ENCODE measurements at places on chromosomes 7 and 10.

DNA sequence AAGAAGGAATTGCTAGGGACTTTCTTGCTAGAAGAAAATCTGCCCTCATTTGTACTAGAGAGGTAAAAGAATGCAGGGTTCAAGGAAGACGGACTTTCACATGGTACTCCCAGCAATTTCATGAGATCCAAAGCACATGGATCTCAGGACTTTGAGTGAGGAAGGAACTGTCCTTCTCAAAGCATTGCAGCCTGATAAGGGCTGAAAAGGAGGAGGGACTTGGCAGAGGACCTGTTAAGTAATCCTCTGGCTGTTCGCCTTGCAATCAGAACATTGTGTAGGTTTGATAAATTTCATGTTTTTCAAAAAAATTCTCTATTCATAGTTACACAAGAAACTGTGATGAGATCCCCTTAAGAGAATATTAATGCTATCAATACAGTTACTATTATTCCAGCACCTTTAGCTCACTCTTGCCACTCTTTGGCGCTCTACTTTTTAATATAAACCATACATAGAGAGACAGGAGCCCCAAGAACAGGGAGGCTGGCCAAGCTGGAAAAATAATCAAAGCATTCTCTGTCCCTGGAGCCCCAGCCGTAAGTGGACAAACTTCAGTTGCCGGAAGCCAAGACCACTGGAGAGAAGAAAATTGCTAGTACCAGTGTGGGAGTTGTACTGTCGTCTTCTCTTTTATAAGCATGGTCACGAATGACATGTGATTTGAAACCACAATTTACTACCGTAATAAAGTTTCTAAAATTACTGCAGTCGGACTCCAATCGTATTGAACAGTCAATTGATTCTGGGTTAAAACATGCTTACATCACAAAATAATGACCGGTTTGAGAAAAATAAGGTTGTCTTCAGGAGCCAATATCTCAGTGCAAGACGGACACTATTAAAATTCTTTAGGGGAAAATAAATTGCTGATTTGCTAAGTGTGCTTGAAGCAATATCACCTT is 424.4 kb downstream of the SDK1 start:
- DNase-seq, result no peak

DNA sequence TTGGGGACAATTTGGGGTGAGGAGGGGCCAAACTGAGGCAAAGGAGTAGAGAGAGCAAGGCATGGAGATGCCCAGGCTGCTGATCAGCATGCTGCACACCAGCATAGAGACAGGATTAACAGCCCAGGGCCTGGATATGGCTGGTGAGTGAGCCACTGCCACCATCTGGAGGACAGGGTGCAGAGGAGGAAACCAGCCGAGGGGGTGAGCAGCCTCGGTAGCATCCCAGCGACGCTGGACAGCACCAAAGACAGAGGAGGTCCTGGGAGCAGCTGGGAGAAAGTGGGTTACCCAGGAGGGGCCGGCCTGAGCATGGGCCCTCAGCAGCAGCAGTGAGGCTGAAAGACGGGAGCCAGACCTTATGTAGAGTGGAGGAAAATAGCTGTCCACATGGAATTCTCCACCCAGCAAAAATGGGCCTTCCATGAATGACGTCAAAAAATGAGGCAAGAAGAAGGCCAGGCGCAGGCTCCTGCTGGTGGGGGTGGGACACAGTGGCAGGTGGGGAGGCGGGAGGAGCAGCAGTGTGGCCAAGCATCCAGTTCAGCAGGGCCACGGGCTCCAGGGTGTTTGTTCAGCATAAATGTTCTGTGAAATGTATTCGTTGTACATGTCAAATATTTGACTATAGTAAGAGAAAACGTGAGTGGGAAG is 16.7 kb downstream of the RET start:
- DNase-seq, result no peak

- DNase-seq, result no peak
Measured at GRCh38 chr10:119673271-119673670, 22.1 kb downstream of the BAG3 start.

DNA sequence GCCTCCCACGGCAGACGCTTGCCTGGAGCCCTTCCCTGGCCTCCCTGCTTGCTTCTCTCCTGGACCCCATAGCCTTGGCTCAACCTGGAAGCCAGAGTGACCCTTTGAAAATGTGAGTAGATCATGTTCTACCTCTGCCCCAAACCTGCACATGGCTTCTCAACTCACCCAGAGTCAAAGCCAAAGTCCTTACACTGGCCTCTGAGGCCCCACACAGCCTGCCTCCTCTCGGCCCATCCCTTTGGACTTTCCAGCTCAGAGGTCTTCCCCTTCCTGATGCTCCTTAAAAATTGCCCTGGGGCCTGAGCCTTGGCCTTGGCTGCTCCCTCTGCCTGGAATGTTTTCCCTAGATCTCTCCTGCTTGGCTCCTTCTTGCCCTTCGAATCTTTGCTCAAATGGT is 32.5 kb downstream of the COL17A1 start:
- DNase-seq, result no peak

DNA sequence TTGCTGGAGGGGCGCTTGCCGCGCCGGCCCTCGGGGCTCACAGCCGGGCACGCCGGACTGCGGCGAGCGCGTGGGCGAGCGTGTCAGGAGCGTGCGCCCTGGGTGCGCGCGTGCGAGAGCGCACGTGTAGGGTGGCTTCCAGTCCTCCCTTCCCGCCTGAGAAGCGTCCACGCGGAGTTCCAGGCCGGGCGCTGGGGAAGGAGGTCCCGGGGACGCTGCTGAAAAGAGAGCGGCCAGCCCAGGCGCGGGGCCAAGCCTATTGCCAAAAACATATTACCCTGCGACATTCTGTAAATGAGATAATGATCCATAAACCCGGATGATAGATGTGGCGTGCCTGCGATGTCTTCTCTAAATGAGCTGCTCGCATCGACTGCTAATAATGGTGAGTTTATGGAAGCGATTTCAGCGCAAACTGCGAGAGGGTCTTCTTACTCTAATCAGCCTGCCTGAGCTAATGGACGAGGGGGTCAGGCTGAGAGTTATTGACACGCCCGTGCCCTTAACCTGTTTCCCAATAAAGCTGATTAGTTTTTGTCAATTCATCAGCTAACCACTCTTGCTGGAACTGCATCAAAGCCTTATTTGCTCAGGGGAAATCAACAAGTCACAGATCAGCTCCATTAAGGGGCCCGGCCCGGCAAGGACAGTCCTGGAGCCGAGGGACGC is 8.0 kb upstream of the MNX1 start:
- DNase-seq, result no peak

DNA sequence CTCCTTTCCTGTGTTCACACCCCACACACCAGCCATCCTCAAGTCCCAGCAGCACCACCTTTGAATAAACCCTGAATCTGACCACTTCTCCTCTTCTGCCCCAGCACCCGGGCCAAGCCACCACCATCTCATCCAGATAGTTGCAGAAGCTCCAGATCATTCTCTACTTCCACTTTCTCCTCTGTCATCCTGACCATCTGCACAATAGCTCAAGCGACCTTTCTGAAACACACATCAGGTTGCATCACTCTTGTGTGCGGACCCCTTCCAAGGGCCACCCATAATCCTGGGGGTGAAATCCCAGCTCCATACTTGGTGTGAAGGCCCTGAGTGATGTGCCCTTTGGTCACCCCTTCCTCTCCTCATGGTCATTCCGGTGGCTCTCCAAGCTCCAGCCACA is 187.4 kb upstream of the GALNT17 start:
- DNase-seq, result no peak

DNA sequence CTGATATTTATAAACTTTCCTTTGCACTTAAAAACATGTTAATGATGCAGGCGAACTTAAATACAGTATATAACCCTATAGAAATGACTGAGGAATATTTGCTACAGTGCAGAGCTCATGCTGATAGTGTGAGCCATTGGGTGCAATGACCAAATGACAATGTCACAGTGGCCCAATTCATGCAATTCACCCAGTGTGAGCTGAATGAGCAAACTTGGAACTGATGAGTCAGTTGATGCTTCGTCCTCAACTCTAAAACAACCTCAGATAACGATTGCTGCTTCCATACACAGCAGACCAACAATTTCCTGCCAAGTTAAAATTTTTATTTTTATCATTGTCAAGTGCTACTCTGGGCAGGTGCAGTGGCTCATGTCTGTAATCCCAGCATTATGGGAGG is 12.1 kb upstream of the ZC3HAV1L start:
- DNase-seq, result no peak

- no peak for DNase-seq
Measured at GRCh38 chr7:55593515-55594318, 21.4 kb upstream of the VOPP1 start.

- no peak for DNase-seq
Measured at GRCh38 chr10:34966040-34966439, 124.1 kb downstream of the CUL2 start.

GRCh38 chr10:74244097-74244685 is 93.2 kb downstream of the ADK start:
- DNase-seq, result no peak

DNA sequence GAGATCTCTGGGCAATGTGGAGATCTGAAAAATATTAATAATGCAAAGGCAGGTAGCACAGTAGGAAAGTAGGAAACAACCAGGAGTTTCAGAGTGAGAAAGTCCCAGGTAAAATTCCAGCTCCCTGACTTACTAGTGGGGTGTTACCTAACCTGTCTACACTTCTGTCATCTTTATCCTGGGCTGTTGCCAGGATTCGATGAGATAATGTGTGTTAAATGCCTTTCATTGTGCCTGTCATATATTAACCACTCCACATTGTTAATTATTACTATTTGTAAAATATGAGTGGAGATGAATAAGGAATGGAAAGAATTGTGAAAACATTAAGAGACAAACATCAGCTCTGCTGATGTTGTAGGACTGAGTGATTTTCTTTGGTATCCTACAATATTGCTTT is 50.0 kb upstream of the FRMD4A start:
- DNase-seq, result no peak

DNA sequence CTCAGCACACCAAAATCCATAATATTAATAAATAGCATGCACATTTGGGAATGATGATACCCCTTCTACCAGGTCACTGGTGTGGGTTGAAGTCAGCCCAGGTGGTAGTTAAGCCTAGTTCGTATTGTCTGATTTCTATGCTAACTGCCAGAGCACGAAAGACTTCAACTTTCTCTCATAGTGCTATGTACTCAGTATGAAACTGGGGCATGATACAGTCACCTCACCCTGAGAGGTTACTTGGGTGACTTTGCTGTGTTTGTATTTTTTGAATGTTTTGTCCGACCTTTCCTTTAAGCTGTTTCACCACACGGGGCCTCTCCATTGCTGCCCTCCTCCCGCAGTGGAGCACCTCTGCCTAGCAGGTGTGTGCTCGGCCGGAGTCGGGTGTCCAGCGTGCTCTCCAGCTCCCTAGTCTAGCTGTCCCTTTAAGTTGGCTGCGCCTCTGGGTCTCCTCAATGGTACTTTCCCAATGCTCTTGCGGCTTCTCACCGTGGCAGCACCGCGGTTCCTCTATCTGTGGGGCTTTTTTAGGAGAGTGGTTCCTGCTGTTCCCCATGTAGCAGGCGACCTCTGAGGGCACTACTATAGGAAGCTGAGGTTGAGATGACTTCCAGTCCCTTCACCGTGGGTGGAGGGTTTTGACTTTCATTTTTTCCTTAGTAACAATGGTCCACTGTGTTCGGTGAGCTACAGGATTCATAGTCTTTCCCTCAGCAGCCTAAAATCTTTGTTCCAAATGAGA is 524.0 kb upstream of the PFKP start:
- no peak for DNase-seq

GRCh38 chr10:14884082-14884481 is 5.4 kb downstream of the SUV39H2 start:
- no peak for DNase-seq

- no peak for DNase-seq
Measured at GRCh38 chr7:77738871-77739270, 42.6 kb downstream of the RSBN1L start.

DNA sequence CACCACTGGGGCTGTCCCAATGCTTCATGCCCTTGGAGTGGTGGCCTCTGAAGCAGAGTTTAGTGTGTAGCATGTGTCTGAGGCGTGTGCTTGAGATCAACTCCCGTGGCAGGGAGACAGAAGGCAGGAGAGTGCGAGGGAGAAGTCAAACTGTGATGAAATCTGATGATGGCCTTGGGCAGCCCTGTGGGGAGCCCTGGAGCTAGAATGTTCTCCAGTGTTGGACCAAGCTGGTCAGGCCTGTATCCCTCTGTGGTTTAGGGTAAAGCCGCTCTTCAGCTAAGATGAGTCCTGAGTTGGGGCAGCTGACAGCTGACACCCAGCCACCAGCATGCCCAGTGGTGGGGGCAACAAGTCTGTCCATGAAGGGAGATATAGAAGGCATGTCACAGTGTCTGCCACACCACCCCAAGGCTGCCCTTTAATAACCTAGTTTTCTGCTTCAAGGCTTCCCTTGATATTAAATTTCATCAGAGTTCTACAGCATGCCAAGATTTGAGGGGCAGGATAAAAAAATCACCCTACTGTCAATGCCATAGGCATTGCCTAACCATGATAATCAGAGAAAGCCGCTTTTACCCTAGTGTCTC is 170.5 kb upstream of the SVIL start:
- no peak for DNase-seq

- DNase-seq, result no peak
Measured at GRCh38 chr7:22447008-22447407, 53.0 kb downstream of the STEAP1B start.

- DNase-seq, result no peak
Measured at GRCh38 chr7:143305423-143306070, 10.4 kb upstream of the CLCN1 start.

DNA sequence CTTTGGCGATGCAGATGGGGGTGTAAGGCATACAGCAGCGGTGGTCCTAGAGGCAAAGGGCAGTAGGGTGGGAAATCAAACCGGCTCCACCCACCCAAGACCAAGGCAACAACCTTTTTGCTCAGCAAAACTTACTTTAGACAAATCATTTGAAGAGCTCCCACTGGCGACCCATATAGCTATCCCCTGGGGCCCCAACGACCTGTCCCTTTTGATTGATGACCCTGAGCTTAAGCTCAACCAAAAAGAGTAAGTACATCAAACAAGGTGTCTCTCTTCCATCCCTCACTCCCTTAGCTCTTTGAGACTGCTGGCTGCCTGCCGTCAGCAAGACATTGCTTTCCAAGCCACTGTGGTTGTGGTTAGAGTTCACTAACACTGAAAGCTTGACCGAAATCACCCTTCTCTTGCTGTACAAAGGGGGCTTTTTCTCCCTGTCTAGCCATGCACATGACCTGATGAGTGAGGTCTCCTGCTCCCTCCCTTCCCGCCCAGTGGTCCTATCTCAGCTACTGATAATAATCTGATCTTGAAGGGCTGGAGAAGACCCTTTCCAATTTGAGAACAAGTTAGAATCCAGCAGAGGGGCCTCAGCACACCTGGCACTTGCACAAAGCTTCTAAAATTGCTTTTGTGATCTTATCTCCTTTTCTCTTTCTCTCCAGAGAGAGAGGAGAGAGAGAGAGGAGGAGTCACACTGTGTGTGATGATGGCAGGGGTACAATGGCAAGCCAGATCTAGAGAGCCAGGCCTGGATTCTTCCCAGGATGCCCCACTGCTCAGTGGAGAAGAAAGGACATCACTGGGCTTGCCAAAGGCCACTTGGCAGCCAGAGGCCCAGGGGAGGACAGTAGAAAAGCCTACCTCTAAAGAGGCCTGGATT is 42.2 kb downstream of the XPNPEP1 start:
- no peak for DNase-seq

- no peak for DNase-seq
Measured at GRCh38 chr7:130063036-130063435, 7.3 kb upstream of the KLHDC10 start.
